ENCODE measurements at places on chromosomes 5 and 9. TPM values are rescaled to one million over a fixed set of nuclear protein-coding genes. Genes with fewer than 3 reads are reported as not detected.

MRPL50 gene
- 16.3 TPM for total RNA-seq

GRCh38 chr9:16211946-16212345 lies 658.5 kb downstream of the BNC2 start:
- H3K36me3 ChIP-seq: no peaks in the 10 kb centered on the region
- DNase-seq: no peak
- peaks cover 4% of the 10 kb centered on the region for H3K4me1 ChIP-seq

DNA sequence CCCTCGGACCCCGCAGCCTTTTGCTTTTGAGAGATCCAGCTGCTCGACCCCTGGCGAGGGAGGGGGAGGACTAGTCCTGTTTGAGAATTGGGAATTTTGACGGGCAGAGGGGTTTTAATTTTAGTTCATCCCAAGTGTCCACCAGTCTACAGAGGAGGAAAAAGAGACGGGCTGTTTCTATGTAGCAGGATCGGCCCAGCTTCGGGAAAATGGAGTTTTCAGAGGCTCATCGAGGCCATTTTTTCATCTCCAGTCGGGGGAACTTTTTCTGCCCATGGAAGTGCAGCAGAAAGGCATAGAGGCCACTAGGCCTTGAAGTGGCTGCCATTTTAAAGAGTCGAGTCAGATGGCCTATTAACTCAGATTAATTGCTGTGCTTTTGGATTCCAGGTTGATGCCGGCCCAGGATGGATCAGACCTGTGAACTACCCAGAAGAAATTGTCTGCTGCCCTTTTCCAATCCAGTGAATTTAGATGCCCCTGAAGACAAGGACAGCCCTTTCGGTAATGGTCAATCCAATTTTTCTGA lies 1.2 kb downstream of the NSD1 start:
- peak overlapping the region; percentile 86 for H3K27ac ChIP-seq
- H3K4me1 ChIP-seq: peaks cover 37% of the 10 kb centered on the region
- no peaks in the 10 kb centered on the region for H3K27me3 ChIP-seq
- no peak for DNase-seq
- peak overlapping the region; percentile 93 for H3K4me3 ChIP-seq
- peaks cover 24% of the 10 kb centered on the region for H3K36me3 ChIP-seq

PLPPR1 gene
- not detected for total RNA-seq

GRCh38 chr5:137142764-137143605 lies 356.1 kb downstream of the SPOCK1 start:
- H3K4me3 ChIP-seq: no peak overlapping the region
- DNase-seq: no peak
- H3K4me1 ChIP-seq: no peaks in the 10 kb centered on the region
- peaks cover 4% of the 10 kb centered on the region for H3K27me3 ChIP-seq
- H3K36me3 ChIP-seq: no peaks in the 10 kb centered on the region
- H3K27ac ChIP-seq: no peak overlapping the region

- H3K4me1 ChIP-seq: peaks cover 58% of the 10 kb centered on the region
- H3K36me3 ChIP-seq: peaks cover 68% of the 10 kb centered on the region
- no peak for DNase-seq
- H3K27ac ChIP-seq: peak overlapping the region; percentile 35
- H3K27me3 ChIP-seq: no peaks in the 10 kb centered on the region
Observed at GRCh38 chr9:129898185-129898584, 62.9 kb downstream of the USP20 start.

PCDHA4 gene
- total RNA-seq: not detected

DMRT3 gene
- total RNA-seq: not detected

HSPA4 gene
- total RNA-seq: 244 TPM

Data from activated T-helper 1 cell treated with anti-CD3 and anti-CD28 coated beads, Interleukin-12 subunit alpha, Interleukin-12 subunit beta, Interleukin-2, Interleukin-4 antibody, amounts not matched to agents 30 ng/mL and 10 ng/mL and 1 ng/mL, durations not matched to agents 14 hours and 24 hours and 36 hours (primary cell).